ENCODE measurements at places on chromosomes 6 and 20. TPM values are rescaled to one million over a fixed set of nuclear protein-coding genes. Genes with fewer than 3 reads are reported as not detected.

DNA sequence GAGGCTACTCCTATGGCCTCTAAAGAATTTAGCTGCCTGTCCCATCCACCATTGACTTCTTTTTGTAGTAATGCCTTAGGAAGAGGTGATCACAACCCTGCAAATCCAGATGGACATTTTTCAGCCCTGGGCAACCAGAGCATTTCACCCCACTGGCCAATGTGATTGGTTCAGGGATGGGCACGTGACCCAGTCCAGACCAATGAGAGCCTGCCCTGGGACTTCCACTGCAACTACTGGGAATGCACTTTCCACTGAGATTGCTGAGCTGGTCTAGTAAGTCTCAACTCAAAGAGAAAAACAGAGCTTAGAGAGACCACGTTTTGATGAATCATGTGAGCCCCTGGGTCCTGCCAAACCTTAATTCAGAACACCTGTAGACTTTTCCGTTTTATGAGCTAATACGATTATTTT lies 8.9 kb upstream of the UBE2V1 start:
- H3K36me3 ChIP-seq: no peaks in the 10 kb centered on the region
- no peaks in the 10 kb centered on the region for H3K27me3 ChIP-seq
- H3K4me3 ChIP-seq: no peak overlapping the region
- DNase-seq: no peak
- no peak overlapping the region for H3K27ac ChIP-seq

- peaks cover 3% of the 10 kb centered on the region for H3K36me3 ChIP-seq
- no peak for DNase-seq
- H3K4me3 ChIP-seq: no peak overlapping the region
- H3K4me1 ChIP-seq: no peaks in the 10 kb centered on the region
Observed at GRCh38 chr6:73481969-73482368, 20.4 kb downstream of the MTO1 start.

DNA sequence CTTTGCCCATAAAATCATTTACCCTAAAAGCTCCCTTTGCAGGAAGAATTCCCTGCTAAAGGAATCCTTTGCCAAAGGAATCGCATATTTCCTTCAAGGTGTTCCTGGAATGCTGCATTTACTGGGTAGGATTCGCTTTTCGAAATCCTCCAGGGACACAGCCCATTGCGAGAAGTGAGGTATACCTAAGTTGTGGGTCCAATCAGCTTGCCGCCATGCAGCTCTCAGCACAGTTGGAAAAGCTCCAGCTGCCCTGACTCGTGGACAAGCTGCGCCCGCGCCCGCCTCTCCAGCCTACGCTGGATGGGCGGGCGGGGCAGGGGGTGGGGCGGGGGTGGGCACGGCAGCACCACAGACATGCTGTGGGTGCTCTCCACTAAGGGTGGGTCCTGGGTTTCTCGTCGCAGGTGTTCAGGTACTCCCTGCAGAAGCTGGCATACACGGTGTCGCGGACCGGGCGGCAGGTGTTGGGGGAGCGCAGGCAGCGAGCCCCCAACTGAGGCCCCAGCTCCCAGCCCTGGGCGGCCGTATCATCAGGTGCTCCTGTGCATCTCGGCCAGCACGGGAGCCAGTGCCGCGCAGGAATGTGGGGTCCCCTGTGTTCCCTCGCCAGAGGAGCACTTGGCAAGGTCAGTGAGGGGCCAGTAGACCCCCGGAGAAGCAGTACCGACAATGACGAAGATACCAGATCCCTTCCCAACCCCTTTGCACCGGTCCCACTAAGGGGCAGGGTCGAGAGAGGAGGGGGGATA lies 1.4 kb downstream of the NNAT start:
- H3K4me1 ChIP-seq: no peaks in the 10 kb centered on the region
- no peaks in the 10 kb centered on the region for H3K36me3 ChIP-seq
- H3K4me3 ChIP-seq: no peak overlapping the region
- DNase-seq: peak; percentile 69

GRCh38 chr20:20820104-20820503 lies 107.7 kb upstream of the RALGAPA2 start:
- H3K27me3 ChIP-seq: no peaks in the 10 kb centered on the region
- H3K4me3 ChIP-seq: no peak overlapping the region
- H3K27ac ChIP-seq: no peak overlapping the region

- H3K27ac ChIP-seq: no peak overlapping the region
- no peaks in the 10 kb centered on the region for H3K4me1 ChIP-seq
- H3K36me3 ChIP-seq: no peaks in the 10 kb centered on the region
- DNase-seq: no peak
- H3K4me3 ChIP-seq: no peak overlapping the region
- no peaks in the 10 kb centered on the region for H3K27me3 ChIP-seq
Observed at GRCh38 chr20:57849521-57850215, 139.9 kb upstream of the PMEPA1 start.

- H3K27me3 ChIP-seq: no peaks in the 10 kb centered on the region
- no peaks in the 10 kb centered on the region for H3K36me3 ChIP-seq
- H3K4me3 ChIP-seq: no peak overlapping the region
Observed at GRCh38 chr6:63245909-63246308, 34.6 kb downstream of the FKBP1C start.

GRCh38 chr20:53613748-53614147 lies 20.1 kb upstream of the ZNF217 start:
- no peak for DNase-seq
- H3K4me3 ChIP-seq: no peak overlapping the region
- no peaks in the 10 kb centered on the region for H3K36me3 ChIP-seq
- no peak overlapping the region for H3K27ac ChIP-seq
- H3K4me1 ChIP-seq: peaks cover 3% of the 10 kb centered on the region
- no peaks in the 10 kb centered on the region for H3K27me3 ChIP-seq

DNA sequence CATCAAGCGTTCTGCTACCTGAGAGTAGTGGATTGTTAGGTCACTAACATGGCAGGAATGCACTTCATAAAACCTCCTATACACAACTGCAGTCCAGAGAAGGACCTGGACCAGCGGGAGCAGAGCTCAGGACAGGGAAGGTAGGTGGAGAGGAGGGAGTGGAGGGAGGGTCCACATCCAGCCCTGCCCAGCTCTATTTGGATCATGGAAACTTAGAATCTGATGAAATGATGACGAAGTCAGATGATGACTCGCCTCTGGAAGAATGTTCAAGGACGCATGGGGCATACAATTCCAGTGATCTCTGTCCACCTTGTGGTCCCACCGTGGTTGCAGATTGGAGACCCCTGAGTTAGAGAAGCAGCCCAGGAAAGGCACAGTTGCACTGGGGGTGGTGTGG lies 68.8 kb downstream of the CLIC5 start:
- H3K36me3 ChIP-seq: no peaks in the 10 kb centered on the region
- DNase-seq: no peak
- no peaks in the 10 kb centered on the region for H3K27me3 ChIP-seq
- no peak overlapping the region for H3K4me3 ChIP-seq
- H3K4me1 ChIP-seq: peaks cover 10% of the 10 kb centered on the region
- no peak overlapping the region for H3K27ac ChIP-seq

The IYD gene
- total RNA-seq: 0.83 TPM

The RIPPLY2 gene
- total RNA-seq: not detected

The HRH3 gene
- not detected for total RNA-seq

The ADGRF5 gene
- 9.9 TPM for total RNA-seq
